Upper lobe of left lung (tissue), 6 donors: ENCODE measurements at places on chromosomes 2 and 18. TPM values are rescaled to one million over a fixed set of nuclear protein-coding genes. Genes with fewer than 3 reads are reported as not detected.

The PEX13 gene
- total RNA-seq = 10.7 TPM

The STARD6 gene
- not detected for total RNA-seq

The ALKAL2 gene
- 13.6 TPM for total RNA-seq

The CCL20 gene
- 2.6 TPM for total RNA-seq

The PROM2 gene
- 5.9 TPM for total RNA-seq

- no peak for DNase-seq
Measured at GRCh38 chr18:72208920-72209676, 335.0 kb downstream of the CBLN2 start.

GRCh38 chr2:241041589-241042158 is 43.3 kb downstream of the SNED1 start:
- no peak for DNase-seq

GRCh38 chr2:4246364-4247131 is 543.2 kb downstream of the DCDC2C start:
- DNase-seq = no peak

- DNase-seq = no peak
Measured at GRCh38 chr18:62844850-62845643, 129.7 kb downstream of the PHLPP1 start.

DNA sequence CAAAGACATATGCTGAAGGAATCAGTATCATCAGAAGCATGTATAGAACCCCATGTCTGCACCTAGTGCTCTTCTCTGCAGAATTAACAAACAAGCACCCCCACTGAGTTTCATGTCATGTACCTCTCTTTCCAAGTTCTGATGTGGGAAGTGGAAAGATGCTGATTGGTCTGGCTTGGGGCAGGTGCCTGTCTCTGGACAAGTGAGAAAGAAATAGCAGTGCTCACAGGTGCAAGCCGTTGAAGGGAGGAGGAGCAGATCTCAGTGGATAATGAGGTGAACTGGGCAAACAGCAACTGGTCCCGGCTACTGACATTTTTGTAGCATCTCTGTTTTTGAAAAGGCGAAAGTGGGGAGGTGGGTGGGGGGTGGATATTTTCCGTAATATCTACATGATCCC is 17.5 kb upstream of the ACVR1 start:
- DNase-seq = no peak

DNA sequence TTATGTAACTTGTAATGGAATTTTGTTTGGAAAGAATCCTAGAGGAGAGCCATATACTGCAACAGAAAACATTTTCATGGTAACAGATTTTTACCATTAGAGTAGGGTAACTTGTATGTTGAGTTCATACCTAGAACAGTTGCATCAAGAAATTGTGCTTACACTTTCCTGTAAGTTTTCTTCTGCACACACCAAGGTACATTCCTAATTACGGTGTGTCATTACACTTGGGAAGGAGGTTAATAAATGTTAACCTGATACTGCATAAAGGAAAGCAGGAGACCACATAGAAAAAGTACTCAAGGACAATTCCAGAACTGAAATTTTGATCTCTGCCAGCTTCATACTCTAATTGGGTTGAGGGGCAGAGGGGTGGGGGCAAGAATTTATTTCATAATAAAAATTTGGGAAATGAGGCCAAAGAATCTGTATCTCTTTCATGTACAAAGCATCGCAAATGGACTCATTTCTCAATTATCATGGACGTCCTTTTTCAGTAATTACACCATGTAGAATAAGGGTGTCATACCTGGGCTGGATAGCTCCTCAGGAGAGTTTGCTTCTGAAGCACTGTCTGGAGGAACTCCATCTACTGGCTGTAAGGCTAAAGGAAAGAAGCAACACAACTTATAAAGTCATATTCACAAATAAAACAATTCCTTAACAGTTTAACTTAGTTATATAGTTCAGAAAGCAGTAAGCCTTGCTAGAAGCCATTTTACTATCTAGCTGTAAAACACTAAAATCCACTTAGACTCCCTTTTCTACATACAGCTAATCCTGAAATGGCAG is 82.8 kb upstream of the GRB14 start:
- no peak for DNase-seq

- no peak for DNase-seq
Measured at GRCh38 chr18:73520229-73520628, 627.4 kb downstream of the FBXO15 start.

DNA sequence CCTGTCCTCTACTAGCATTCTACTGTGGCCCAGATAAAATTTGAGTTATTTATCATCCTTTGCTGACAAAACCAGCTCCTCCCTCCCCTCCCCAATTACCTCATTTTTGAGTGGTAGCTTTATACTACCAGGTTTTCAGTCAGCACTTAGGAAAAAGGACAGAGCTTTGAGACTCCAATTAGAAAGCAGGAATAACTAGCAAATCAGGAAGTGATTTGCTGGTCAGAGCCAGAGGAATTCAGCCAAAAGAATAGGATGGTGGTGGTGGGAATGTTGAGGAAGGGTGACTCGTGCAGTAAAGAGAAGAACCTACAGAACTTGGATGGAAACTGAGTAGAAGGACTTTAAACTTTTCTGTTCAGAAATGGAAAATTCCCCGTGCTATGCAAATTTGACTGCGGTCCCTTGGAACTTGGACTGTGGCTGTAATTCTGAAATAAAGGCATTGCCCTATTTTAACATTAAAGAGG is 3.7 kb downstream of the MYL12B start:
- DNase-seq = no peak

DNA sequence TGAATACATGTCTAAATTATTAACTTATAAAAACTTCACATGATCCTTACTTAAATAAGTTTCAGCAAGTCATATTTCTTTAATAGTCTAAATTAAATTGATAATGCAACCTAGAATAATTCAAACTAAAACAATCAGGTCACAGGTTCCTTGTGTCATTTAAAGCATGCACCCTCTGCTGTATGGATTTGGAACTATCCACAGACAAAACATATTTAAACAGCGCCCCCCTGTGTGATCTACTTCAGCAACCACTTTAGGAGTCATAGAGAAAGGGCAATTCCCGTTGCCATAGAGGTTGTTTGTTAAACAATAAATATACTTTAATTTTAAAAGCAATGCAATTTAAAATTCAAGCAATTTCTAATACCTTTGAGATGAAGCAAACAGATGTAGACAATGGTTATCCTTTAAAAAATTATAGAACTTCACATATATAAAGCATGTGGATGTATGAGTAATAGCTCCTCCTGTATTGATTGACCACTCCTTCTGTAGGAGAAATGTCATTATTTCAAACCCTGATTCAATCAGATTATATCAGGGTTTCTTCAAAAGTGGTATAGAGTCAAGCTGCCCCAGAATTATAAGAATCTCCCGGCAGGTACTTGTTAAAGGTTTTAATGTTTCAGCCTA is 21.2 kb downstream of the GRB14 start:
- DNase-seq = peak; percentile 29

DNA sequence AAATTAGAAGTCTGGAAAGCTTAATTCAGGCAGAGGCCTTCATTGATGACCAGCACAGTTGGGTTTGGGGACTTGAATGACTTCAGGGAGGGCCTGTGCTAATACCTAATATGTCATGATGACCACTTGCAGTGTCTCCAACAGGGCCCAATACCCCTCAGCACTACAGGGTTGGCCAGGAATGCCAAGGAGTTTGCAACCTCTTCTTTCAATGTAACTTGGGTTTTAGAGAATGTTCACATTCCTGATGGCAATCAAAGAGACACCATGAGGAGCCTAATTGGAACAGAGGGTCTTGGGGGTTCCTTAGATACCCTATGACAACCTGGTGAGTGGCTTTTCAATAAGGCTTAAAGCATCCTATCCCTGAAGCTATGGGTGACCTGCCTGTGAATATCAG is 52.4 kb upstream of the ST8SIA3 start:
- DNase-seq = no peak

DNA sequence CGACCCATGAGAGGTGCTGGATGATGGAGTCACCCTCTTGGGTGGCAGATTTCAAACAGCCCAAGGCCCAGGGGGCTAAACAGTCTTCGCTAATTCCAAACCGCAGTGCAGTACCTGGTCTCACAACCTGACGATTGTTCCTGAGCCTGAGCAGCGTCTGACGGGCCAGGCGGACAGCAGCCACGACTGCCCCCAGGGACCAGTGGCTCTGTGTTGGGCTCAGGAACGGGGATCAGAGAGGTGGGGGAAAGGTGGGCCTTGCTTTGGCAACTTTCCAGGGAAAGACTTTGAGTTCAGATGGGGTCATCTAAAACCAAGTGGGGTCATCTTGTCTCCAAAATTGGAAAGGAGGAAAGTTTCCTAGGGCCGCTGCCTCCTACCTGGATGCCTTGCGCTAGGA is 492 bp downstream of the COLEC11 start:
- no peak for DNase-seq

DNA sequence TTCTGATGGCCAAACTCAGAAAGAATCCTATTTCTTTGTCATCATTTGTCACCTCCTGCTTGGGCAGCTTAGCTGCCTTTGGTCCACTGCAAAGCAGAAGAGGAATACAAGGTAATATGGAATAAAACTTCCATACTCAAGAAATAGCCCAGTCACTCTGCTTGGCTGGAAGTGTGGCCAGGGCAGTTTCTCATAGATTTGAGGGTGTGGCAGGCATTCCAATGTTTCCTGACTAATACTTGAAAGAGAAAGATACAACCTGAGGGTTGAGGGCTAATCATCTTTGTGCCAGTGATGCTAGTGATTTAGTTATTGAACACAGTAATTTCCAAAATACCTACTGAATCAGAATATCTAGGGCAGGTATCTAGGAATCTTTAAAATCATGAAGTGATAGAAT is 83.1 kb downstream of the FAM161A start:
- no peak for DNase-seq

GRCh38 chr18:45837283-45838070 is 12.0 kb downstream of the SIGLEC15 start:
- DNase-seq = peak; percentile 93

DNA sequence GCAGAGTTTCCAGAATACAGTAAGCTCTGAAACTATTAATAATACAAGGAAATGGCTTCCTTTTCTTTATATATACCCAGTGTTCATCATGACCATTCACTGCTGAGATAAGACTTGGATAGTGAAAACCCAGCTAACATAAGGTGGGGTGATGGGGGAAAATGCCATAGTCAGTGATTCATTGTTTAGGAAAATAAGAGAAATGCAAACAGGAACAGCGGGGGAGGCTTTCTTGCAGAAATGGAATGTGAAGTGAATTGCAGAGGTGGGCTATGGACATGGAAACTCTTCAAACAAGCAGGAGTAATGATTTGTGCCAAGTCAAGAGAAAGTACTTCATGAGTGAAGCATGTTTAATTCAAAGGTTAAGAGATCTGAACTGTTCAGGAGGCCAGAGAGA is 519.4 kb downstream of the TDRD15 start:
- no peak for DNase-seq

DNA sequence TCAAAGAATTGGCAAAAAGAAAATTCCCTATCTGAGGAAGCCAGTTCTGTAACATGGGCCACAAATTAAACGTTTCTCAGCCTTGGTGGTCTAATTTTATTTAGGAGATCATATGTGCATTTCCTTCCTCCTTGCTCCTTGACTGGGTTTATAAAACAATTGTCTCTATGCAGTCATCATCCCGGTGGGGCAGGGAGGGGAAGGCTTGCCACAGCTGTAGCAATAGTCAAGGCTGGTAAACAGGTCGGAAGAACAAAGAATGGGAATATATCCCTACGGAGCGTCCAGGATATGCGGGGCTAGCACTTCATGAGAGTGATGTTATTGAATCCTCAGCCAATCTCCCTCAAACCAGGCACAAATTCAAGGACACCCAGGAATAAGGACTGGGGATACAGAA is 143.8 kb downstream of the RNF152 start:
- no peak for DNase-seq
